ENCODE measurements at places on chromosomes 11 and 22.
A peak's percentile ranks its signal among the peaks of the same experiment; 100 is the strongest.

- no peak for DNase-seq
These were observed 6.2 kb downstream of the SCGB1C1 start for GRCh38 chr11:199004-199581.

GRCh38 chr11:80970037-80970436, 1529.2 kb upstream of the TENM4 start:
- peak; percentile 5 for DNase-seq

GRCh38 chr11:130397780-130398179, 30.6 kb downstream of the ADAMTS8 start:
- DNase-seq = no peak

- no peak for DNase-seq
These were observed 16.2 kb downstream of the MADD start for GRCh38 chr11:47285969-47286770.

DNA sequence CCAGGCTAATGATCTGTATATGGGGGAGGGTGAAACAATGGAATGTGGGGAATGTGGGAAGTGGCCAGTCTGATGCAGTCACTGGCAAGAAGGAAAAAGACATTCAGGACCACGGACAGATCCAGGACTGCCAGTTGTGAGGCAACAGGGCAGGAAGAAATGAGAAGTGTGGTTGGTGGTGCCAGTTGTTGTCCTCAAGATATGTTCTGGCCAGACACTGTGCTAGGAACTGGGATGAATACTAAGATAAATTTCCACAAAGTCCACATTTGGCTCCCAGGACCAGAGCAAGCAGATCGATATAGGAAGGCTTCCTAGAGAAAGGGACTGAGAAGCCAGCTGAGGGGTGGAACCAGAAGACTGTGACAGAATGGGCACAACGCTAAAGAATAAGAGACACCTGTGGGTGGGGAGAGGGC, 6.8 kb upstream of the TPBGL start:
- peak; percentile 44 for DNase-seq

DNA sequence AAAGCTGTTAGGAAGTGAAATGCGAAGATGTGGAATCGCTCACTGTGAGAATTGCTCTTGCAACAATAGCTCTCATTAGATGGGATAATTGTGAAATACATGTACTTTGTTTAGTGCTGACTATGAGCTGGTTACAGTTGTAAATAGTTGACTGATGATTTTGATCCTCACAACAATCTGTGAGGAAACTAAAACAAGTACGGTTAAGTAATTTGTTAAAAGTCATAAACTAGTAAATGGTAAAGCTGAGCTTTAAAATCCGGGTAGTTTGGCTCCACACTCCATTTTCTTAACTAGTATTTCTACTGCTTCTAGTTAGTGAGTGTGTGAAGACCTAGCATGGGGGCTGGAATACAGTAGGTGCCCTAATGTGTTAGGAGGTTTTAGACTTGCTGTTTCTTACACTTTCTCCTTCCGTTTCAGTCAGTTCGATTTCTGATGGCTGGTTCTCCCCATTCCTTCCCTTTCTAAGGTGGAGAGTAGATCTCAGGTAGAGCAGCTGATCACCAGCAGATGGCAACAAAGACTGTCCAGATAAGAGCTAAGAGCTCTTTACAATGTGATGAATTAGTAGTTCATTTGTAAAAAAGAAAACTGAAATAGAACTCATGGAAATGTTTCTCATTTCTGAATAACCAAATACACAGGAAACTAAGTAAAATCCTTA, 16.3 kb upstream of the CYP2R1 start:
- no peak for DNase-seq

GRCh38 chr22:47187176-47187957, 424.9 kb downstream of the TBC1D22A start:
- no peak for DNase-seq

DNA sequence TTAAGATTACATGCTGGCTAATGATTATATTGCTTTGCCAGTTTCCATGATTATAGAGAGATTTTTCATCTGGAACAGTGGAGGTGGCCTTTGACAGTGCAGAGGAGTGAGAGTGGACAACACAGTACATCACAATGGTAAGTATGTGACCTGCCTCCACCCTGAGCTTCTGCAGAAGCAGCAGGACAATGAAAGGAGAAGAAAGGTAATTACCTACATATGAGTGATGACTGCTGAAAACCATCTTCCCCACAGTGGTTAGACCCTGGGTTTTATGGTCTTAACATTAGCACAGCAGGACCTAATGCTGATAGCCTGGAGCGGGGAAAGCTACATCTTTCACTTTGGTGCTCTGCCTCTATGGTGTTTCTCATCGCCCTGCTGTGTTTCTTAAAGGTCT, 454.7 kb upstream of the DDI1 start:
- DNase-seq = no peak

- no peak for DNase-seq
These were observed 2.3 kb upstream of the ANO1 start for GRCh38 chr11:70075836-70076235.

- DNase-seq = peak; percentile 44
These were observed 1.6 kb downstream of the NCAM1 start for GRCh38 chr11:112962579-112963367.

GRCh38 chr11:96279018-96279895, 63.7 kb downstream of the MAML2 start:
- no peak for DNase-seq

DNA sequence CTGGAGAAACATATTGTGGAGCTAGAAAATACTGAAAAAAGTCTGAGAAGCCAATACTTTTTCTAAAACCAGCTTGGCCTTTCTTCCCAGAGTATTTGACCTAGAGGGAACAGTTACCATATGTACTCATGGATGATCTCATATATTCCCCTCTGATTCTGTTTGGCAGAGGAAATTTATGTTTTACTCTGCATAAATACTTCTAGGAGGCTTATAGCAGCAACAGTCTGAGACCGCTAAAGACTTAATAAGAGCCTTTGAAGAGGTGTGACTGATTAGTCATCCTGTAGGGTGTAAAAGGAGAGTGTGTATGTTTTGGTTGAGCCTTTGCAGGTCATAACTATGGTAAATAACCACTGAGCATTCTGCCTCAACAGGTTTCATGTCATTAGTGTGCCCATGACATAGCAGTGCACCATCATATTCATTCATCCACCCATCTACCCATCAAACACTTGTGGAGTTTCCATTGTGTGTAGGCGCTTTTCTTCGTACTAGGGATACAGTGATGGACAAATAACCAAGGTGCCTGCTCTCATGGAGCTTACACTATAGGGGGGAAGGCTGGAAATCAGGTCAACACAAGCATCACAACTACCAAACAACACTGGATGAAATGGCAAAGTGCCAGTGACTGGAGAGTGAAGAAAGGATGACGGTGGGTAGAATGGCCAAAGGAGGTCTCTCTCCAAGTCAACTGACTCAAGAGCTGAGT, 44.5 kb downstream of the TRAF6 start:
- peak; percentile 67 for DNase-seq
